ENCODE measurements at places on chromosomes 6 and 20.
A peak's percentile ranks its signal among the peaks of the same experiment; 100 is the strongest.

GRCh38 chr6:163354085-163354484 is 60.4 kb upstream of the QKI start:
- DNase-seq = no peak

DNA sequence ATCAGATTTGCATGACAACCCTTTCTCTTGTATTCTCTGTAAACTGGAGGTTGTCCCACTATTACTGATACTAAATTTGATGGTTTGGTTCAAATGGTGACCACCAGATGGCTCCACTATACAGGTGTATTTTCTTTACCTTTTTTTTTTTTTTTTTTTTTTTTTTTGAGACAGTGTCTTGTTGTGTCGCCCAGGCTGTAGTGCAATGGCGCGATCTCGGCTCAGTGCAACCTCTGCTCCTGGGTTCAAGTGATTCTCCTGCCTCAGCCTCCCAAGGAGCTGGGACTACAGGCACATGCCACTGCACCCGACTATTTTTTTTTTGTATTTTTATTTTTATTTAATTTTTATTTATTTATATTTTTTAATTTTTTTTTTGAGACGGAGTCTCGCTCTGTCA is 6.6 kb upstream of the WTAP start:
- no peak for DNase-seq

DNA sequence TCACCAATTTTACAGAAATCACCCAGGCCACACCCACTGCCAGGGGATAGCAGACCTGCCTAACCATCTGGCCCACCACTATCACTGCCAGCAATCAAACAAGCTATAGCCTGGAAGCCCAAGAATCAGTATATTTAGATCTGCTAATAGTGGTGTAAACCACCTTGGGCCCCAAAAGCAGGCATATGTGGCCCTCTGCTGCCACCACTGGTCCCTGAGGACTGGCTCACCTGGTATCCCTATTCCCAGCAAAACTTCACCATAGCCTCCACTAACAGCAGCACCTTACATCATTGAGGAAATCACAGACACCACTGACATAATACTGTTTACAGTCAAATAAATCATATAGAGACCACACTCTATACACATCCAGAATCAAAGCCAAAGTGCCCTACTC is 880.4 kb upstream of the MAN1A1 start:
- no peak for DNase-seq

- DNase-seq = no peak
Observed at GRCh38 chr6:11854408-11855165, 76.0 kb upstream of the ADTRP start.

- DNase-seq = peak; percentile 26
Observed at GRCh38 chr20:329851-330232, 4.5 kb downstream of the SOX12 start.

- no peak for DNase-seq
Observed at GRCh38 chr6:153038378-153039057, 36.0 kb upstream of the MTRF1L start.

DNA sequence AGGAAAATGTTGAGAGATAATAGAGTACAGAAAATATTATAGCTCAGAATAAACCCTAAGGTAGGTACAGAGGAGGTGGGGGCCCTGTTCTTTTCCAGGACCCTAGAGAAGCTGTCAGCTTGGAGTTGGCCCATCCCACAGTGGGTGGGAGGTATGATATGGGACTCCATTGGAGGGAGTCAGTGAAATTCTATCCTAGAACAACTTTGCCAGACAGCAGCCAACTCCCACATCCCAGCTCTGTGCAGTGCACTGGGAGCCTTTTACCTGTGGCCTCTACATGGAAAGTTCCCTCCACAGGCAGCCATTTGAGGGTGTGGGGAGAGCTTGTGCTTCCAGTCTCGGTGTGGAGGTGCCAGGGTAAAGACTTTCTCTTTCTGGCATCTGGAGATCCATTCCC is 36.8 kb upstream of the CLIC5 start:
- DNase-seq = no peak

GRCh38 chr6:143562143-143562542 is 50.6 kb upstream of the FUCA2 start:
- DNase-seq = no peak

- no peak for DNase-seq
Observed at GRCh38 chr6:38138374-38138773, 318.8 kb downstream of the ZFAND3 start.

DNA sequence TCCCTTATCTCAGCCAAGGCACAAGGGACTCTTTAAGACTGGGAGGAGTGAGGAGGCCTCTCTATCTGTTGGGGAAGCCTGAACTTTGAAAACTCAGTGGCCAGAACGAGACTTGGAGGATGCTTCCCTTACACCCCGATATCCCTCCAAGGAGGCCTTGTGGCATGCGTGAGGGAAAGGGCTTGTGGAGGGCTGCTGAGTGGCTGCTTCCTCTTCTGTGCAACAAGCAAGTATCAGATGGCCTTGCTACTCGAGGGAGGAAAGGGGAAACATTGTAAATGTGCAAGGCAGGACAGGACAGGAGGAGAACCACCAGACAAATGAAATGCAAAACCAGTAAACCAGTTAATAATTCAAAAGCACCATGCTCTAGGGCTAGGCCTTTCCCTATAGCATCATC is 306.5 kb upstream of the MAP3K7 start:
- DNase-seq = no peak

- no peak for DNase-seq
Observed at GRCh38 chr6:161003336-161003735, 11.8 kb downstream of the MAP3K4 start.

DNA sequence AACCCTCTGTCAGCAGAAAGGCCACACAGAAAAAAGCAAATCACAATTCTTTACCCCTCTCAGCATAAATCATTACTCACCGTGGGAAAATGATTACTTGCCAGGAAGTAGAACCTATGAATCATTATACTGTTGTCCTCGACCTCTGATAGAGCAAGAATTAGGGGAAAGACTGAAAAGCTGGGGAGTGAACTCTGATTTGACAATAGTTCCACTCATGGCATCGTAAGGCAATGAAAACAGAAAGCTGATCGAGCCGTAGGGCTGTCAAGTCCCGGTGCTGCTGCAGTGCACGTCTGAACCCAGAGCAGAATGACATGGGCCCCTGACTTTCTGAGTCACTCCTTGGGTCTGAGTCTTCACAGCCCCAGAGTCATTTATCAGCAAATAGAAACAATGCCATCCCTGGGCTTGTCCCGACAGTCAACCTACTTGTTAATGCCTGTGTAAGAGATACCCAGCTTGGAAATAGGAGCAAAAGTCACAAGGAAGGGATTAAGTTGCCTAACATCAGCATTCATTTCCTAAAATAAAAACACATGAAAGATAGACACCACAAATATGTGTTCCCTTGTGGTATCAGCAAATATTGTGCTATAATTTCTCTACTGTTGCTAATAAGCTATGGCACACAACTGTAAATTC is 224.8 kb upstream of the MARCKS start:
- no peak for DNase-seq

GRCh38 chr6:129029778-129030177 is 146.8 kb downstream of the LAMA2 start:
- no peak for DNase-seq

DNA sequence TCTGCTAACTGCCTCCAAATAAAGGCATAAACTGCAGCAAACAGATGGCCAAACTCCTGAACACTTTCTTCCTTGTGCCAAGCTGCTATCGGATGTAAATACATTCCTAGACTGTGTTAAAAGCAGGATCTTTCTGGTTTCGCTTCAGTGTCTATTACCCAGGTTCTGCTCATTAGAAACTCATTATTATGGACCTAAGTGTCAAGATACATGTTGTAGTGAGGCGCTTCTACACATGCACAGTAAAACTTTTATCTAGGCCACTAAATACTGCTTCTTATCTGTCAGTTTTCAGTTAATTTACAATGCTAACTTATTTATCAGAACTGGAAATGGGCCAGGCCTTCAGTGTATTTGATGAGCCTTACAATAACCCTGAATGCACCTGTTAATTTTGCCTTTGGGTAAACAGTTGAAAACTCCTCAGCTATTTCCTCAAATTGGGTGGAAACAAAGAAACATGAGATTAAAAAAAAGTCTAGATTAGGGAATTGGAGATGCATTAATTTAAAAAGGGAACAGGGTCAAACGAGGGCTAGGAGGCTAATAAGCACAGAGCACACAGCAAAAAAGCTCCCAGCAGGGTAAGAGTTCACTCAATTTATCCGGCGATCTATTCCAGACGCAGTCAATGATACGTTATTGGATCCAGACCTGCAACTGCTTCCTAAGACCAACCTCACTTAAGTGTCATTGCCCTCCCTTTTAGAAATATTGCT is 240.6 kb downstream of the FOXC1 start:
- DNase-seq = no peak

- no peak for DNase-seq
Observed at GRCh38 chr6:9437836-9438235, 977.0 kb downstream of the TFAP2A start.

DNA sequence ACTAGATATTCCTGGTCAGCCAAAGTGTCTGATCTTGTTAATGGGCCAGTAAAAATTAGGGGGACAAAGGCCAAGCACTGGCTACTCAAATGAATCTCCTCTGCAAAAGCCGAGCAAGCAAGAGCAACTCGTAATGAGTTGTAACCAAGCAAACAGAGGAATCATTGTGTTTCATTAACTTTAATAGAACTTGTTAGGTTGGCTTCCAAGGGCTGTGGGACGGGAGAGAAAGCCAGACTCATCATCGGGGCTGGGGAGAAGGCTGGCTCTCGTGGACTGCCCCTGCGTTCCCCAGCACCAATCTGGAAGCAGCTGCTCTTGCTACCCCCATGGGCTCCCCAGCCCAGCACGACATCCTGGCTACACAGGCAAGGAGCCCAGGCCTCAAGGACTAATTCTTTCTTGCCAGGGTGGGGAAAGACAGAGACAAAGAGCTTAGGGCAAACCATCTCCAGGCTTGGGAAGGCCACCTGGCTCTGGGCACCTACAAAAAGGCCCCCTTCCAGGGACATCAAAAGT is 10.5 kb upstream of the SCUBE3 start:
- no peak for DNase-seq

GRCh38 chr6:1612299-1612973 is 2.7 kb downstream of the FOXC1 start:
- DNase-seq = no peak

- no peak for DNase-seq
Observed at GRCh38 chr6:165837948-165838745, 175.1 kb upstream of the PDE10A start.

DNA sequence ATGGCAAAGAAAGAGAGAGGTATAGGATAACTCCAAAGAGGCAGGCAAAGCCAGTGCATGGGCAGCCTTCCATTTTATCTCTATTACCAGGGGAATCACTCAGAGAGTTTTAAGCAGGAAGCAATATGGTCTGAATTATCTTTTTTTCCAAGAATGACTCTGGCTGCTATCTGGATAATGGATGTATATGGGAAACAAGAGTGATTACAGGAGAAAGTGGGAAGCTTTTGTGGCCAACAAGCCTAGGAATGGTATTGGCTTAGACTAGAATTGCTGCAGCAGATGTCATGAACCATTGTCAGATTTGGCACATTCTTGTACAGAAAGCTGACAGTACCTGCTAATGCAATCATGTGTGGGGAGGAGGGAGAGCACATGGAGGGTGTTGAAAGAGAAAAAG is 73.0 kb upstream of the BTBD3 start:
- no peak for DNase-seq

DNA sequence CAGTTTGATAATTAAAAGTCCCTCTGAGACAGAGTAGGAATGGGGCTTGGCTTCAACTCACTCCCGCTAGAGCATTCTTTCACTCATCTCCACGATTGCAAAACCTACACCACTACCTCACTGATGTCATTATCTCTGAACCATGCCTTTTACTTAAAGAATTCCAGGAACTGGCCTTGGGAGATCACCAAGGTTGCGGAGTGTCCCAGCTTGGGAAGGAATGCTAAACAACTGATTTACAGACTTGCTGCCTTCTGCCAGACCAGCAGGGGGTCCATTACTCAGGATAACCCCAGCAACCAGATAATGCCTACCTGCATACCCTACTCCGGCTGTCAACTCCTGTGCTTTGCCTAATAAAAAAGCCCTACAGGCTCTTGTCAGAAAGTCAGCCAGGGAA is 102.2 kb upstream of the RALGAPA2 start:
- DNase-seq = no peak

DNA sequence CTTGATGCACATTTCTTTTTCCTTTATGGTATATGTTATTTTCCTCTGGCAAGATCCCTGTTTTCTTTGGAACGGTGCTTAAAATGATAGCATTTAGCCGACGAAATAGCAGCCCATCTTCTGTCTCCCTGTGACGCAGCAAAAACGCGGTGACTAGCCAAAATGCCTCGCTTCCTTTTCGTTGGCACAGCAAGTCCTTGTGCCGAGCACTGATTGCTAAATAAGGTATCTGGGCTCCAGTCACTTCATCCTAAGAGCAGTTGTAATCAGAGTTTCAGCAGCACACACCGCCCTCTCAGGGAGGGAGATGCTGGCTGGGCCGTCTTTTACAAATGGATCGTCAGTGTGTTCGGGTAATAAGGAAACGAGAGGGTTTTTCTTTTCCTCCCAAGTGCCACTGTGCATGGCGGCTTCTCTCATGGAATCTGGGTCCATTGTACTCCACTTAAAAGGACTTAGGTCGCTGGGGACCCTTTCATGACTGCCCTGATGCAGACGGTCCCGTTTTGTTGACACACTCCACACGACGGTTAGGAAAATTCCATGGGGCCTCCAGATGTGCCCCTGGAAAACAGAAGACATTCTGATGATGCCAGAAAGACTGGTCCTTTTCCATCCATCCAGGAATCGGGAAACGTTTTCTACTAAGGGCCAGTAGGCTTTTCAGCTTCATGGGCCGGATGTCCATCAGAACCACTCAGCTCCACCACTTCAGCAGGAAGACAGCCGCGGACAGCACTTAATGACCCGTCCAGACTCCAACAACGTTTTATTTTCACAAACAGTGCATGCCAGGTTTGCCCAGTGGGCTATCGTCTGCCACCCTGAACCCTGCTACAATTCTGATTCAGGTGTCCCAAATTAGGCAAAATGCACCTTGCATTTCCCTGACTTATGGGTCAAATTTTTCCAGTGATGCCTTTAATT is 185.5 kb downstream of the CDH4 start:
- DNase-seq = no peak

DNA sequence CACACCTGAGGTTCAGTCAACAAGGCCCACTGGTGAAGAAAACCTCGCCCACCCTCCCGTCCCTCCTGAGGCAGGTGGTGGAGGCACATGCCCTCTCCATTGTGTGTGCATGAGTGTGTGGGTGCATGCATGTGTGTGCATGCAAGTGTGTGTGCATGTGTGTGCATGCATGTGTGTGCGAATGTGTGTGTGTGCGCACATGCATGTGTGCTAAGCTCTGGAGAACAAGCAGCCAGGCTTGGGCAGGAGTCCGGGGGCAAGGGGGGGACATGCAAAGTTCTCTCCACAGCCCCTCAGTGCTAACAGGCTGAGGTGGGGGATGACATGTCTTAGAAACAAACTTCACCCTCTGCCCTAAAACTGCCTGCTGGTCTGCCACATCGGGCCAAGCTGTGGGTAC is 3.1 kb upstream of the HSPA12B start:
- no peak for DNase-seq

- DNase-seq = no peak
Observed at GRCh38 chr20:53840532-53840931, 229.9 kb downstream of the BCAS1 start.

- no peak for DNase-seq
Observed at GRCh38 chr6:81562169-81562568, 190.3 kb downstream of the TENT5A start.
